ENCODE measurements at places on chromosomes 5 and 9.

DNA sequence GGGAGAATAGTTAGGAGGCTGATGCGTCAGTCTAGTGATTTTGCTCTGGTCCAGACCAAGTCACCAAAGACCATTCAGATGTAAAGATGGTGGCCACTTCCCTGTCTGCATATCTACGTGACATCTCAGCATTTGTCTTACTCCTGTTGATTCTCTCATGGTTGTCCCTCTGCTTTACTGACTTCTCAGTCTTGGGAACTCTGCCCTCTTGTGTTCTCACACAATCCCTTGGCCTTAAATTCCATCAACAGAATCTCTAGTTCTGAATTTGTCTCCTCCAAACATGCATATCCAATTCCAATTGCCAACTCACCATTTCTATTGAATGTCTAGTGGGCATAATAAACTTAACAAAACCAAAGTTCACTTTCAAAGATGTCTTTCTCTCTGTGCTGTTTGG lies 147.8 kb downstream of the SLC24A2 start:
- H3K27ac ChIP-seq = no peak overlapping the region
- no peak for DNase-seq
- no peaks in the 10 kb centered on the region for H3K36me3 ChIP-seq
- H3K27me3 ChIP-seq = no peaks in the 10 kb centered on the region
- no peaks in the 10 kb centered on the region for H3K4me1 ChIP-seq

GRCh38 chr5:88118179-88118578 lies 150.5 kb downstream of the TMEM161B start:
- no peaks in the 10 kb centered on the region for H3K27me3 ChIP-seq
- no peak overlapping the region for H3K27ac ChIP-seq
- H3K4me1 ChIP-seq = no peaks in the 10 kb centered on the region
- no peak overlapping the region for H3K4me3 ChIP-seq
- no peaks in the 10 kb centered on the region for H3K36me3 ChIP-seq
- no peak for DNase-seq

DNA sequence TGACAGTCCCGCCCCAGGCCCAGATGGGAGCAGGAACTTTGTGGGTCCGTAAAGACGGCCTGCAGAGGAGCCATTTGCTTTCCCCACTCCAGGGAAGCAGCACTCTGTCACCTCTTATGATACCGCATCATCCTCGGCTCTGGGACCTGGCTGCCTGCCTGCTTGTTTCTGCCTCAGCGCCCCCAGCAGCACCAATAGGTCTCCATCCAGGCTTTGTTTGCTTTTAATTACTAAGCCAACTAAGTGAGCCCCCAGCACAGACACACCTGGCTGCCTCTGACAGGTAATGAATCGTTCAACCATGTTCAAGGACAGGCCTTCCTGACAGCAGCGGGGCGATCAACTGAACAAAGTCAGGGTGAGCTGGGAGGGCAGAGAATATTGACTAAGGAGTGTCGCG lies 141.4 kb downstream of the C5orf15 start:
- H3K36me3 ChIP-seq = no peaks in the 10 kb centered on the region
- H3K4me3 ChIP-seq = no peak overlapping the region
- DNase-seq = no peak
- H3K4me1 ChIP-seq = no peaks in the 10 kb centered on the region

GRCh38 chr9:98869866-98870265 lies 62.4 kb downstream of the GALNT12 start:
- H3K4me3 ChIP-seq = no peak overlapping the region
- H3K36me3 ChIP-seq = no peaks in the 10 kb centered on the region
- H3K27me3 ChIP-seq = no peaks in the 10 kb centered on the region
